ENCODE measurements at places on chromosomes 13 and 19. TPM values are rescaled to one million over a fixed set of nuclear protein-coding genes. Genes with fewer than 3 reads are reported as not detected.
A peak's percentile ranks its signal among the peaks of the same experiment; 100 is the strongest.

The LRRC8E gene
- 0.79 TPM for total RNA-seq

The NTN5 gene
- total RNA-seq: 1.6 TPM

GRCh38 chr19:4206818-4207484 is 22.4 kb upstream of the EBI3 start:
- no peak for DNase-seq

GRCh38 chr13:46561691-46562090 is 8.7 kb downstream of the LRCH1 start:
- no peak for DNase-seq

GRCh38 chr13:97879646-97880310 is 73.7 kb upstream of the IPO5 start:
- no peak for DNase-seq

DNA sequence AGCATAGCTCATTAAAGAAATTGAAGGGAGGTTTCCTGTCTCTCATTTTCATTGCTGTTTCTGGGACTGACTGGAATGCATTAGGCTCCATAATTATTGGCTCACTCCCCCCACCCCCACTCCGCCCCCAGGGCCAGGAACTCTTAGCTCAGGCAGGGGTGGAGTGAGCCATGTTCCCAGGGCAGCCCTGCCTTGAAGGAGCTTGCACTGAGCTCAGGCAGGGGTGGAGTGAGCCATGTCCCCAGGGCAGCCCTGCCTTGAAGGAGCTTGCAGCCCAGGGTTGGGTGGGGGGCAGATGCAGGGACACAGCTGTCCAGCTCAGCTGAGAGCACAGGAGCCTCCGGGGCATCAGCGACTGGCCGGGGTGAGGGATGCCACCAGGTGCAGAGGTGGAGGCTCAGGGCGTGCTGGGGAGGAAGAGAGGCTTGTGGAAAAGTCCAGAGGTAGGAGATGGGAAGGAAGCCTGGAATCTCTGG is 39.1 kb upstream of the TFDP1 start:
- peak; percentile 26 for DNase-seq
